CD4-positive, alpha-beta T cell treated with Interleukin-15 for 1 hour (primary cell): ENCODE measurements at places on chromosomes 3 and 15.
A peak's percentile ranks its signal among the peaks of the same experiment; 100 is the strongest.

DNA sequence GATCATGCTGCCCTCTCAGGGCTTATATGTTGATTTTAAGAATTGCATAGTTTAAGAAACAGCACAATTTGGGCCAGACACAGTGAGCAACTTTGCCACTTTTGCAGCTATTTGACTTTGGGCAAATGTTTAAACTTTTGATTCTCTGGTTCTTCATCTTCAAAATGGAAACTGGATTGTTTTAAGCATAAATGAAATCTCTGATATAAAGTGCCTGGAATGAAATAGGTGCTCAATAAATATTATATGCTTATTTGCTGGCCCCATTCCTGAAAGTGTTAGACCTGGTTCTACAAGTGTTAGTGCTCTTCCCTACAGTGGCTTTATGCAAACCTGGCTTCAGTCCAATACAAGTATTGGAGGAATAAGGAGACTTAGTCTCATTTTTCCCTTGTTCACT, 33.1 kb upstream of the TSC22D2 start:
- DNase-seq = no peak

- DNase-seq = no peak
Measured at GRCh38 chr3:65669163-65669875, 369.4 kb downstream of the MAGI1 start.

GRCh38 chr3:55704521-55704920, 217.4 kb upstream of the WNT5A start:
- no peak for DNase-seq

- peak; percentile 79 for DNase-seq
Measured at GRCh38 chr3:186519021-186519658, 25.0 kb downstream of the CRYGS start.

DNA sequence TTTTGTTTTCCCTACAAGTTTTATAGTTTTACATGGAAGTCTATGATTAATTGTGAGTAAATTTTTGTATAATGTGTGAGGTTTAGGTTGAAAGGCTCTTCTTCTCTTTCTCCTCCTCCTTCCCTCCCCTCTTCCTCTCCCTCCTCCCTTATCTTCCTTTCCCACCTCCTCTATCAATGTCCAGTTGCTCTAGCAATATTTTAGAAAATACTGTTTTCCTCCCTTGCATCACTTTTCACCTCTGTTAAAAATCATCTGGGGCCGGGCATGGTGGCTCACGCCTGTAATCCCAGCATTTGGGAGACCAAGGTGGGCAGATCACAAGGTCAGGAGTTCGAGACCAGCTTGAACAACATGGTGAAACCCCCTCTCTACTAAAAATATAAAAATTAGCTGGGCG, 119.4 kb downstream of the FNDC3B start:
- DNase-seq = no peak

DNA sequence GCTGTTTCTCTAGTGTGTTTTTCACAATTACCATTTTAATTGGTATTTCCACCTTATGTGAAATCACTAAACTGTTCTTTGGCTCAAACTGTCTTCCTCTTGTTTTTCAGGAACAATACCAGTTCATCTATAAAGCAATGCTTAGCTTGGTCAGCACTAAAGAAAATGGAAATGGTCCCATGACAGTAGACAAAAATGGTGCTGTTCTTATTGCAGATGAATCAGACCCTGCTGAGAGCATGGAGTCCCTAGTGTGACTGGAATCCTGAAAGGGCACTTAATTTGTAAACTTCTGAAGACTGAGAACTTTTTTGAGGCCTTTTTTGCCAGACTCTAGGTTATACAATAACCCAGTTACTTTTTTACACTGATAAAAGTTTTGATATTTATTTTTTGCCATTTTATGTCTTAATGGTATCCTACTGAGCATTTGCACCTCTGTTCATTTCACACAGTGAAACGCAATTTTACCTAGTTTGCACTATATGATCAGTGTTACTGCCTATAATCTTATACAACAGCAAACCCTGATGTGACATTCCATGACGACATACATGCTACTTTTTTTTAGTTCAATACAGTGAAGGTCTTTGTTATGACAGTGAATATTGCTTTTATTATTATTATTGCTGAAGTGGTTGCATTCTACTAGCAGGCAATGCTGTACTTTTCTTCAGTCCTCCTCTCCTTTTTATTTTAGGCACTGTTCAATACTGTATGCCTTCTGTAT, 80.1 kb downstream of the FEZF2 start:
- no peak for DNase-seq

- DNase-seq = no peak
Measured at GRCh38 chr3:114333180-114333922, 39.5 kb downstream of the TIGIT start.

GRCh38 chr15:44092221-44092620, 102.8 kb downstream of the FRMD5 start:
- DNase-seq = no peak

DNA sequence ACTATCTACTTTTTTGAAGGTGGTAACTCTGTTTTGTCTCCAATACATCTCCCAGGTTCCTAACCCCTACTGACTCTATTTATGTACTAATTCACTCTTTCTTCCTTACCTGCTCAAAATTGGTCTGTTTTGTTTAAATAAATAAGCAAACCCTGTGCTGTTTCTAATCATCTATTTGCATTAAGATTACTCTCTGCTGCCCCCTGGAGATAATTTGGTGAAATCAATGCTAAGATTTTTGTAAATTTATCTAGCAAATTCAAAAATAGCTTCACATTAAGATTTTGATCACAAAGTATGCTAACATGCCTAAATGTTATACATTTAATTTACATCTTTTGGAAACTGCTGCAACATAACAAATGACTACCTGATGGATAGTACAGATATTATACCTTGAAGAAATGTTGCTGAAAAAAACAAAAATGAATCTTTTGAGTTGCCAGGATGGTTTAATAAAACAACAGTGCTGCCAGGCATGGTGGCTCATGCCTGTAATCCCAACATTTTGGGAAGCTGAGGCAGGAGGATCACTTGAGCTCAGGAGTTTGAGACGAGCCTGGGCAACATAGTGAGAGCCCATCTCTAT, 4.4 kb upstream of the CD200R1 start:
- DNase-seq = no peak

- no peak for DNase-seq
Measured at GRCh38 chr15:100999369-100999768, 80.2 kb downstream of the LRRK1 start.

- no peak for DNase-seq
Measured at GRCh38 chr15:92168066-92168683, 225.5 kb upstream of the ST8SIA2 start.

- no peak for DNase-seq
Measured at GRCh38 chr3:138800248-138800647, 34.5 kb downstream of the PIK3CB start.
